ENCODE measurements at places on chromosomes 7 and 10. TPM values are rescaled to one million over a fixed set of nuclear protein-coding genes. Genes with fewer than 3 reads are reported as not detected.

GRID2IP gene
- 0.69 TPM for total RNA-seq

SLC26A4 gene
- 0.87 TPM for total RNA-seq

- DNase-seq: peak; percentile 19
Observed at GRCh38 chr10:13346283-13347042, 1.6 kb downstream of the SEPHS1 start.

BTBD16 gene
- total RNA-seq: not detected

- no peak for DNase-seq
Observed at GRCh38 chr10:126170776-126171175, 217.5 kb downstream of the ADAM12 start.

GRCh38 chr7:5701085-5701914 lies 80.2 kb downstream of the RNF216 start:
- DNase-seq: peak; percentile 77

DNA sequence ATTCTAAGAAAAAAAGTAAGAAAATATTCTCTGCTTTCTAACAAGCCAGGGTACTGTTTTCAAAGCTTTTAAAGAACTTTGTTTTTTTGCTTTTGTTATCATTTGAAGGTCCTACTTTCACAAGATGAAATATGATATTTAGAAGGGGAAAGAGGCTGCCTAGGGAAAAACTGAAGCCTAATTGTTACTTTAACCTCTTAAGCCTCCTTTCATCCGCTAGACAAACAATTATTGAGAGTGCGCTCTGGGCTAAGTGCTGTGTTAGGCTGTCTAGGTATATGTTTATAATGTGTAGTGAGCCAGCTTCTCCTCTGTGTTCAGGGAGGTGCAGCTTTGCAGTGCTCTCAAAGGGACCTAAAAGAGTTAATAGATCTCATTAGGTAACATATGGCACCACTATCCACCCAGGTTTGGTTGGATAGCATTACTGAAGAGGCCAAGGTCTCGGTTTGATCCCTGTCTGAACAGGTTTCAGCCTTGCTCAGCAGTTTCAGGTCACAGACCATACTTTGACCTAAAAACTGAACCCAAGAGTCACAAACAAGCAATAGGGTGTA lies 17.9 kb downstream of the PDK4 start:
- no peak for DNase-seq

- DNase-seq: no peak
Observed at GRCh38 chr10:26939290-26939961, 78.7 kb upstream of the ABI1 start.

GRCh38 chr10:69056536-69057260 lies 31.2 kb upstream of the SRGN start:
- no peak for DNase-seq

DNA sequence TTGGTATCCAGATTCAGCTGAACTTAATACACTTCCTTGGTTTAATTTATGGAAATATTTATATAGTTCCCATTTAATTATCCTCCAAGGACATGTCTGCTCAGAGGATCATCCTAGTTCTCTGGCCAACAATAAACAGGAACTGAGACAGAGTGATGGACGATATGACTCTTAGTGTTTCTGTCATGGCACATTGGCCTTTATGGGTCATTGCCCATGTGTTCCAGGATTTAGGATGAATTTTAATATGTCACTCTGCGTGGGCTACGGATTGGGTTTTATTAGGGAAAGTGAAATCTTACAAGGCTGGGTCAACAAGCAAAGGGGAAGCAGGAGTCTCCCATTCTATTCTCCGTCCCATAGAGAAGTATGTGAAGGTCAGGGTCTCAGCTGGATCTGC lies 18.8 kb upstream of the TNPO3 start:
- DNase-seq: no peak

DNA sequence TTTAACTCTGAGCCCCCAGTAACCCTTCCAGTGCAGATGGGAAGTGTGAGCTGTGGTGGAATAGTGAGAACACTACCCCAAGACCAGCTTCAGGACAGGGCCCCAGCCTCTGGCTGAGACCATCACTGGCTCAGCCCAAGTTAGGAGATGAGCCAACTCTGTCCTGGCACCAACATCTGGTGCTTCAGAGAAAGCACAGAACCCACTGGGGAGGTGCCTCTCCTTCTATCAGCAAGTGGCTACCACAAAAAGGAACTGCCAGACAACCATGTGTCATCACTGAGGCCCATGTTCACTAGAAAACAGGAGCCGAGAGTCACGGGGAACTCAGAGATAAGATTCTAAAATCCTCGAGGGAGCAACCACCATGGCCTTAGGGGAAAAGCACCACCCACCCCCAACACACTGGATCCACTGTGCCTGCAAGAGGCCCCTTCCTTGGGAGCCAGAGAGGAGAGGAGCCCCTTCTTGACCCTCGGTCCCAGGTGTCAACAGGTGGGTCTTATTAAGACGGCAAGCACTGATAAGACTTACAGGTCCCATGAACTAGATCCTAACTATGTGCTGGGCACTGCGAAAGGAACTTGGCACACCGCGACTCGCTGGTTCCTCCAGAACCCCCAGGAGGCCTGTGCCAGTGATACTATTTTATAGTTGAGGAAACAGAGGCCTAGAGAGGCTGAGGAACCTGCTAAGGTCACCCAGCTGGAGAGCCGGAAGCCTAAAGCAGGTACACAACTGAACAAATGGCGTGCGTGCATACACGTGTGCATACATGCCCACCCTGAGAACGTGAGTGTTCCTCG lies 102.7 kb downstream of the FAM53B start:
- no peak for DNase-seq

DNA sequence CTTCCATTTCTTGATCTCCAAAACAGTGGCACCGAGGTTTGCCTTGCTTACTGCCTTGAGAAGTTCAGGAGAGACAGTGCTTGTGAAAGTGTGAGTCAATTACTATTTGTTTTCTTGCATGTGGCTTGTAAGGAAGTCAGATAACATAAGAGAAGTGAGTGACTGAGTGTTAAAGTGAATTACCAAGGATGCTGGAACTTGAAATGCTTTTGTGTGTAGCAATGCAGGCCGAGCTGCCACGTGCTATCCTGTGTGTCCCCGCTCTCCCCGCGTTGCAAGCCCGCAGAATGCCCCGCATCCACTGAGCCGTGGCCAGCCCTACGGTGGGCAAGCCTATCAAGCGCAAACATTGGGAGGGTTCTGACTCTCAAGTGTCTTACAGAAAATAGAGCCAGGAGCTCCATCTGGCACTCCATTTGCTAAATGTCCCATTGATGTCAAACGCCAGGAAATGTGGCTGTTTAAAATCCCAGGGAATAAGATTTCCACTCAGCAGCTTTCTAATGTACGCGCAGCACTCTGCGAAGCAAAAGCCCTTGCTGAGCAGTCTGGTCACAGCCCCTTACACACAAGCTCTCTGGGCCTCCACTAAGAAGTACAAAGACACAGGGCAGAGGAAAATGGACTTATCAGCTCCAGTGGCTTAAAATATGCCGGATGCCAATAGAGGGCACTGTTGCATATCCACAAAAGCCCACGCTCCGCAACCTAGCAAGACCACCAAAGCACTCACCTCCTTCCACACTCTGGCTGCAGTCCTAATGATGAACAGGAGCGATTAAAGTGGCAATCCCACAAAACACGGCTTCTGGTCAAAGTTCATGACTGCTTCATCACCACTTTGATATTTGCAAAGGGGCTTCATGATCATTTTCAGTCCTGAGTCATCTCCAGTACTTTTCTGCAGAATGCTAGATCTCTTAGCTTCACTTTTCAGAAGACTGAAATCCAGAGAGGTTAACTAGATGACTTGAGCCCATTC lies 158.0 kb upstream of the ITGB1 start:
- DNase-seq: peak; percentile 79

GRCh38 chr10:133401500-133401899 lies 7.5 kb downstream of the MTG1 start:
- no peak for DNase-seq

GRCh38 chr10:104831272-104831671 lies 190.2 kb downstream of the SORCS3 start:
- DNase-seq: no peak

DNA sequence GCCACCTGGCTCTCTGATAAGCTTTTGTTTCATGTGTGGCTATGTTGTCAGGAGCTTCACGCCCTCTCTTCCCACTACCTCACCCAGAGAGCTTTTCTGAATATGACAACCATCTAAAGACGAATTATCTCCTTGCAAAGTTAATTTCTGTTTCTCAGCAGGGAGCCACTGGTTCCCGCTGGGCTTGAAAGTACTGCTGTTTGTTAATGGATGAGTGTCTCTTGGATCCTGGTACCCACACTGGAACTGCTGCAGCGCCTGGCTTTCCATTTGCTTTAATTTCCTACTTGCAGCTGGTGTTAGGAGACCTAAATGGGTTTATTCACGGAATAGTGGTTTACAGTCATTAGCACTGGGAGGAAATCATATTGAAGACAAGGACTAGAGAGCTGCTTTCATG lies 267.9 kb upstream of the LRGUK start:
- no peak for DNase-seq

EN2 gene
- 0.05 TPM for total RNA-seq

PRKAR2B gene
- 0.80 TPM for total RNA-seq

DNA sequence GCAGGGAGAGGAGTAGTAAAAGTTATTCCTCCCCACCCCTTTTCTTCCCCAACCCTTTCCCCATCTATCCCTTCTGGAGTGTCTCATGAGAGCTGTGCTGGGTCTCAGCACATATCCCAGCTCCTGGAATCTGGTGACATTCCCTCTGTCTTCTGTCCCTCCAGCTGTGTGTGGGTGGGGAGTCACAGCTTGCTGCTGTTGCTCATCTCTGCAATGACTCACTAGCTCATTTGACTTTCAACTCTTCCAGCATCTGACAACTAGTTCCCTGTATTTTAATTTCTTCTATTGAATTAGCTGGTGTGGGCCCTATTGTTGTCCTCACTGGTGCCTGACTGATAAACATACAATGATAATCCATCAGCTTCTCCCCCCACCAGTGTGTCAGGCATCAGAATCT lies 198.9 kb upstream of the AUTS2 start:
- DNase-seq: no peak

DNA sequence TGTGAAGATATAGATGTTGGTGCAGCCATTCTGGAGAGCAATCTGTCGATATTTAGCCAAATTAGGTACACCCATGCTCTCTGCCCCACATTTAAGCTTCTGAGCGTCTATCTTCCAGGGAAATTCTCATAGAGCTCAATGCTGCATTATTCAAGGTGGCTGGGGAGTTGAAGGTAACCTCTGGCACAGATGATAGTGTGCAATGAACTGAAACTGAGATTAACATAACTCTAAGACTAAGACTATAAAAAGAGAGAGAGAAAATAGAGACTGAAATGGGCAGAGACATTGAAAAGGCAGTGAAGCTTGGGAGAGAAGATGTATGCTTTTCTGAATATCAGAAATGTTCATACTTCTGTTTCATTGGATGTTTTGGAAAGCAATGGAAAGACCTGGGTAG lies 1197.0 kb upstream of the AUTS2 start:
- DNase-seq: no peak

Data from renal cortical epithelial cell (primary cell).